ENCODE measurements at places on chromosomes 16 and 17. TPM values are rescaled to one million over a fixed set of nuclear protein-coding genes. Genes with fewer than 3 reads are reported as not detected.
A peak's percentile ranks its signal among the peaks of the same experiment; 100 is the strongest.

- H3K27ac ChIP-seq, result no peak overlapping the region
- no peaks in the 10 kb centered on the region for H3K36me3 ChIP-seq
- H3K27me3 ChIP-seq, result peaks cover 23% of the 10 kb centered on the region
- no peak overlapping the region for H3K4me3 ChIP-seq
- DNase-seq, result no peak
These were observed 44.1 kb upstream of the RPL38 start for GRCh38 chr17:74159226-74159840.

DNA sequence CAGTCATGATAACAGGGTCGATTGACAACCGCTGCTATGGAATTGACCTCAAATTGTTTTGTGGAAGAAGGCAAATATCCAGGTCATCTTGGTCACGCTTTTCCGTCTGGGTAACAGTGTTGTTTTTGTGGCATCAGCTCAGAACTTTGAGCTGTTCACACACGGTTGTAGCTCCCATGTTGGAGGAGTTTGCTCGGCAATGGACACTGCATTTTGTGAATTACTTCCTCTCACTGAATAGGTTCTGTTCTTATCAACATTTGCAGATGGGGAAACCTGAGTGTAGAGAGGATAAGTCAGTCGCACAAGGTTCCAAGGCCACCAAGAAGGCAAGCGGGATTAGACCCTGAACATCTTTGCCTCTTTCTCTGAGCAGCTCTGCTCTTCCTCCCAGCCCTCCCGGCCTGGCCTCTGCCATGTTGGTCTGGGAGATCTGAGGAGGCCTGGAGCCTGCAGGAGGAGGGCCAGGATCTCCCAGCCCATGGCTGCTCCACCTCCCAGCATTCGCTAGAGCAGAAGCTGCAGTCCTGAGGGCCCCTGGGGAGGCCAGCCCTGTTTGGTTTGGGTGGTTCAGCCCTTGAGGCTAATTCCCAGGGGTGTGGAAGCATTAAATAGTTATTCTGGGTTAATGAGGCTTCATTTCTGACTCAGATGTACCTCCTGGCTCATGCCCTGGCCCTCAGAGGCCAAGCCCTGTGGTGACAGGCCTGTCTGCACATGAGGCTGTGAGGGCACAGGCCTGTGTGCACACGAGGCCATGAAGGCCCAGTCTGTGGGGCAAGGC lies 154.1 kb upstream of the PLCG2 start:
- no peak for DNase-seq
- H3K27me3 ChIP-seq, result no peaks in the 10 kb centered on the region
- H3K36me3 ChIP-seq, result no peaks in the 10 kb centered on the region
- no peak overlapping the region for H3K4me3 ChIP-seq

DNA sequence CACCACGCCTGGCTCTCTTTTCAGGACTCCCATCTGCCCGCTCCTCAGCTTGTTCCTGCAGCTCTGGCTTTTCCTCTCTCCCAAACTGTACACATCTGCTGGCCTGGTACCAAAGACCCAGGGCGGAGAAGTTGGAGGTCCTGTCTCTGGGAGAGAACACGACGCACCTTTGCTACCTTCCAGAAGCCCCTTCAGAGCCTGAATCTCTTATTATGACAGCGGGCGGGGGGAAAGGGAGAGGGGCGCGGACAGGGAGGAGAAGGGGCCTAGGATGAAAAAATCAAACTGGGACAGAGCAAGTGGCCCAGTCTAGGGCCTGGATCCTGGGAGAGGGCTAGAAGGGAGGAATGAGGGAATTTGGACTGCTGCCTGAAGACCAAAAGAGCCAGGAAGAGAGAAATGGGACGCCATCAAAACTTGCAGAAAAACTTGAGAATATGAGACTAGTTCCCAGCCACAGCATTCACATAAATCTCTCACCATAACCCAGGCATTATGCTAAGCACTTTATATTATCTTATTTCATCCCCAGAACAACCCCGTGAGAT lies 2.5 kb upstream of the PER1 start:
- peaks cover 25% of the 10 kb centered on the region for H3K36me3 ChIP-seq
- DNase-seq, result no peak
- peaks cover 80% of the 10 kb centered on the region for H3K4me1 ChIP-seq
- peak overlapping the region; percentile 100 for H3K27ac ChIP-seq

The DPEP3 gene
- 0.01 TPM for polyA plus RNA-seq

GRCh38 chr17:82241926-82242697 lies 13.3 kb downstream of the SLC16A3 start:
- peaks cover 26% of the 10 kb centered on the region for H3K36me3 ChIP-seq
- H3K27ac ChIP-seq, result peak overlapping the region; percentile 77
- peak; percentile 62 for DNase-seq
- H3K27me3 ChIP-seq, result no peaks in the 10 kb centered on the region
- H3K4me3 ChIP-seq, result peak overlapping the region; percentile 10

DNA sequence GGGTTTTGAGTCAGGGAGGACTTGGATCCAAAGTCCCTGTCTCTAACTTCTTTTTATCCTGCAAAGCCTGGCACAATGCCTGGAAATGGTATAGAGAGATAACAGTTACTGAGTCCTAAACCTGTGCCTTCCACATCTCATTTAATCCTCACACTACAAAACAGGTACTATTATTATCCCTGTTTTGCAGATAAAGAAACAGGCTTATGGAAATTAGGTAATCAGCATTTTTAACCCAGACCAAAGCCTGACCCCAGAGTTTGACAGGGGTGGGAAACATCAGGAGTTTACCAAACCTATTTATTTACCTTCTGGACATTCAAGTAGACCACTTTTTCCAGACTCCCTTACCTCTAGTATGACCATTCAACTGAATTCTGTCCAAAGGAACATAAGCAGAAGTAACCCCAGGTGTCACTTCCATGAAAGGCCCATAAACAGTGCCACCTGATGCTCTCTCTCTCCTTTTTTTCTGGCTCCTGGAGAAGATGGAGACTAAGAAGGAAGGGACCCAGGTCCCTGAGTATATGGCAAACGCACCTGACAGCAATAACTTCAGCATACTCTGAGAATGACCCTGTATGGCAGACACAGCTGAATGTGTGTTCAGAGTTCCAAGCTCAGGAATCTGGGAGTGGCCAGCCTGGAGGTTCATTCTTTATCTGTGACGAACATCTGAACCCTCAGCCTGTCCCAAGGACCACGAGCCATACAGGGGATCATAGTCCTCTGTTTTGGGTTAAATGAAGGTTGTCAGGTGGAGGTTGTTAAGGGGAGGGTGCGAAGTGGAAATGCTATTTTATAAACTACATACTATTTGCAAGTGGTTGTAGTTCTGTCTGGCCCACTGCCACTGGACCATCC lies 62.7 kb downstream of the HLF start:
- no peaks in the 10 kb centered on the region for H3K27me3 ChIP-seq
- H3K4me3 ChIP-seq, result no peak overlapping the region
- no peak for DNase-seq
- H3K27ac ChIP-seq, result no peak overlapping the region
- H3K36me3 ChIP-seq, result no peaks in the 10 kb centered on the region

The ODAD4 gene
- polyA plus RNA-seq, result 1.2 TPM

The TUBD1 gene
- 4.1 TPM for polyA plus RNA-seq

DNA sequence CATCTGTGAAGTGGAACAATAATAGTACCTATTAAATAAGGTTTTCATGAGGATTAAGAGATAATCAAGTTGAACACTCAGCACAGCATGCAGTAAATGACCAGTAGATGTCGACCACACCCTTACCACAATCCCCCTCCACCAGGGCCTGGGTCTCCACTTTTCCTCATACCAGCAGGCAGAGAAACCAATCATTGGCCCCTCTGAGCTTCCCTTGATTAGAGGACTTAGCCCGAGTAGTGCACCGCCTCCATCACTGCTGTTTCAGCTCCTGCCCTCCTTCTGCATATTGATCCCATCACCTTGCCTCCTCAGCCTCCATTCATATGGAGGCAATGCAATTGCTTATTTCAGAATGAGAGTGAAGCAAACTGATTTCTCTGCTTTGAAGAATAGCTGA lies 96.5 kb upstream of the CDH11 start:
- H3K27me3 ChIP-seq, result no peaks in the 10 kb centered on the region
- no peak overlapping the region for H3K27ac ChIP-seq
- DNase-seq, result no peak

- H3K27ac ChIP-seq, result peak overlapping the region; percentile 90
- H3K36me3 ChIP-seq, result no peaks in the 10 kb centered on the region
- H3K27me3 ChIP-seq, result no peaks in the 10 kb centered on the region
- no peak overlapping the region for H3K4me3 ChIP-seq
These were observed 52.1 kb downstream of the CUEDC1 start for GRCh38 chr17:57902800-57903759.

- H3K27me3 ChIP-seq, result peaks cover 31% of the 10 kb centered on the region
- DNase-seq, result no peak
- H3K36me3 ChIP-seq, result no peaks in the 10 kb centered on the region
- no peak overlapping the region for H3K27ac ChIP-seq
- H3K4me3 ChIP-seq, result no peak overlapping the region
These were observed 62.0 kb upstream of the MARCHF10 start for GRCh38 chr17:62870030-62870541.

DNA sequence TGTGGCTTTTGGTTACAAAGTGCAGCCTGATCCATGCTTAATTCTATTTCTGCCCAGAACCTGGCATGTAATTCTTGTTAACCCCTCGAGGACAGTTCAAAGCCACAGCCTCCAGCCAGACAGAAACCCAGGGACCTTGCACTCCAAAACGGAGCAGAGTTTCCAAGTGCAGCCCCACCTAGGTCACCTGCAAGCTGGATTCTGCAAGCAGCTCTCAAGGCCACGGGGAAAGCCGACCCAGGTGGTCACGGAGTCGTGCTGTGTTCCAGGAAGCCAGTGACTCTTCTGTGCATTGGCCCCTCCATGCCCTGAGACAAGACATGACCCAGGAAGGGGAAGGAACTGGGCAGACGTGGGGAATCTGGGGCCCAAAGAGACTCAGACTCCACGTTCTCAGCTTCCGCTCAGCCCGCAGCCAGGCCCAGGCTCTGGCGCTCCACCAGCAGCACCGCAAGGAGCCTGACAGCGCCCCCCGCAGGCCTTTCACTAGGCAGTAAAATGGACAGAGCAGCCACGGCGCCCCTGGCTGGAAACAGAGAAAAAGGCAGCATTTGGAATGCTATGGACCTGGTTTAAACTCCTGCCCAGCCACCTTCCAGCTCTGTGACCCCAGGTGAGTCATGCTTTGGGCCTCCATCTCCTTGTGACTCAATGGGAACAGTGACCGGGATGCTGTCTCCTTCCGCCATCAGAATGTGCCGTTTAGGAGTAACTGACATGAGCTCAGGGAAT lies 27.3 kb upstream of the GSG1L start:
- H3K4me3 ChIP-seq, result no peak overlapping the region
- no peaks in the 10 kb centered on the region for H3K4me1 ChIP-seq
- no peaks in the 10 kb centered on the region for H3K36me3 ChIP-seq

The CCDC200 gene
- not detected for polyA plus RNA-seq

The CDRT4 gene
- 4.2 TPM for polyA plus RNA-seq

The ZNF785 gene
- polyA plus RNA-seq, result 3.0 TPM

The KRTAP4-3 gene
- not detected for polyA plus RNA-seq

DNA sequence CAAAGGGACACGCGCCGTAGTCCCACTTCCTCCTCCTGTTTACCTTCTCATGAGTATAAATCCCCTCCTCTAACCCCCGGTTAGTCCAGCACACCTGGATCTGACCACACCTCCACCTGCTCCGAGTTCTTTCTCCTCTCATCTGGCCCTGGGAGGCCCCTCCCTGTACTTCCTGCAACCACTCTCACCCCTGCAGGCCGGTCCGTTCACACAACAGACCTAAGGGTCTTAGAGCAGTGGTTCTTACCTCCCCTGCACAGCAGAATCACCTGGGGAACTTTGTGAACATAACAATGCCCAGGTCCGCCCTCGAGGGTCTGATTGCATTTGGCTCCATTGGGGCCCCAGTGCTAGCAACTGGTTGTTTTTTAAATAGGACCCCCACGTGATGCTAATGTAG lies 24.8 kb downstream of the TMEM114 start:
- no peaks in the 10 kb centered on the region for H3K36me3 ChIP-seq
- H3K27ac ChIP-seq, result no peak overlapping the region
- DNase-seq, result no peak
- H3K4me3 ChIP-seq, result no peak overlapping the region
- H3K27me3 ChIP-seq, result peaks cover 7% of the 10 kb centered on the region

DNA sequence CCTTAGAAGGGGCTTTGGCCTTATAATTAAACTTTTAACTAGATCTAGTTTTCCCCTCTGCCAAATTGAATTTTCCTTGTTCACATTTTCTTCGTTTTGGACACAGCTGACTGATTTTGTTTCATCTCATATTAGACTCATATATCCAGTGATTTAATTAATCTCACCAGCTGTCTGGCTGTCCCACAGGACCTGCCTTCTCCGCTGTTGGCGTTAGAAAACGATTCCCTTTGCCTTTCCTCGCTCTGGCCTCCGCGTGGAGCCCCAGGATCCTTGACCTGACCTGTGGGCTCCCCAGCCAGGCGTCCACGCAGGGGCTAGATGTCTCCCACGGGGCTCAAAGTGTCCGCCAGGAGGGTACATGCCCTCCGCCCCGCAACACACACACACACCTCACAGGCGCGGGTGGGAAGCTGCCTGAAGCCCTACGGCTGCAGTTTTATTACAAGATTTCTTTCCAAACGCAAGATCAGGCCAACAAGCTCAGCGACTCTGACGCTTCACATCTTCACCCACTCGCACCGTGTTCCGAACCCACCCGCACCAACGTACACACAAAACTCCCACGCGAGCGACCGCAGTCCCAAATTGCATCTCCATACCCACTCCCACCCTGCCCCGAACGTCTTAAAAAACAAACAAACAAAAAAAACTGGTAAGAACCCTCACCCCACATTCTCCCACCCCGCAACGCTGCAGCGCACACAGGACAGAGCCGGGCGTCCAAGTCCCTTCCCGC lies 1.1 kb downstream of the RPRML start:
- H3K4me1 ChIP-seq, result peaks cover 19% of the 10 kb centered on the region
- H3K27me3 ChIP-seq, result peaks cover 38% of the 10 kb centered on the region
- peak overlapping the region; percentile 57 for H3K4me3 ChIP-seq

DNA sequence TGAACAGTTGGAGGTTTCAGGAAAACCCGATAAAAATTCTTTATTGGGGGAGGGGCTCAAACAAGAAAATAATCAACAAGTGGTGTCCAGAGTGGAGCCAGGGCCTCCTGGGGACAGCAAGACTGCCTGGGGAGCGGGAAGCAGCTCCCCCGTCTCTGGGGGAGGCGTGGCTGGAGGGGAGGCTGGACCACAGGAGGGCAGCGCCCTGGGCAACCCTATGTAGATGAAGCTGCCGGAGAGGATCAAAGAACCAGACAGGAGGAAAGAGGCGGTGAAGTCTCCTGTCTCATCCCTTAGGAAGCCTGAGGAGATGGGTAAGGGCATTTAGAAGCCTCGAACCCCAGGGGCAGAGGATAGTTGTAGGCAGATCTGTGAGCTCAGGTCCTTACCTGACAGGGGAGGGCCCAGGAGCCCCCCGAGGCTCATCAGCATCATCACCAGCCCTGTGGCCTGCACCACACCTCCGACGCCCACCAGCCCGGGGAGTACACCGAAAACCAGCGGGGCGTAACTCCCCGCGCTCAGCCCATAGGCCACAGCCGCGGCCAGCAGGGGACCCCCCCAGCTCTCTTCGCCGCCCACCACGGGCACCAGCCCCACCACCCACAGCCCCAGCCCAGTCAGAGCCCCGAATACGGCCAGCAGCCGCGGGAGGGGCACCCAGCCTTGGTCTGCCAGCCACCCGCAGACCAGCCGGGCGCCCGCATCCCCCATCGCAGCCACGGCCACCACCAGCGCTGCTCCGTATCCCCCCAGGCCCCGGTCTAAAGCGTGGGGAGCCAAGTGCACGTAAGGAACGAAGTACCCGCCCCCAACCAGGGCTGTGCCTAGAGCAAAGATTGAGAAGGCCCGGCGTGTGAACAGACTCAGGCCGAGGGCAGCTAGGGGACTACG lies 2.0 kb downstream of the SLC16A11 start:
- peaks cover 37% of the 10 kb centered on the region for H3K4me1 ChIP-seq
- H3K27ac ChIP-seq, result peak overlapping the region; percentile 31
- no peak for DNase-seq
- peaks cover 13% of the 10 kb centered on the region for H3K27me3 ChIP-seq
